ENCODE measurements at places on chromosomes 7 and 10. TPM values are rescaled to one million over a fixed set of nuclear protein-coding genes. Genes with fewer than 3 reads are reported as not detected.

ITIH2 gene
- not detected for total RNA-seq

NPC1L1 gene
- not detected for total RNA-seq

MRLN gene
- not detected for total RNA-seq

PODXL gene
- total RNA-seq, result 2.4 TPM

OR2A42 gene
- total RNA-seq, result under 0.01 TPM

SPOCK2 gene
- total RNA-seq, result 0.16 TPM

PIP gene
- total RNA-seq, result not detected

LOXL4 gene
- total RNA-seq, result 93.3 TPM

ASZ1 gene
- total RNA-seq, result not detected

LIPF gene
- not detected for total RNA-seq

Measured in hair follicle dermal papilla cell (primary cell).